ENCODE measurements at places on chromosomes 16 and 17.

GRCh38 chr16:24098896-24099295 is 157.2 kb upstream of the CACNG3 start:
- DNase-seq, result no peak

GRCh38 chr16:68361485-68361884 is 50.7 kb downstream of the PRMT7 start:
- DNase-seq, result no peak

GRCh38 chr17:34222722-34223497 is 32.2 kb upstream of the CCL2 start:
- DNase-seq, result no peak

DNA sequence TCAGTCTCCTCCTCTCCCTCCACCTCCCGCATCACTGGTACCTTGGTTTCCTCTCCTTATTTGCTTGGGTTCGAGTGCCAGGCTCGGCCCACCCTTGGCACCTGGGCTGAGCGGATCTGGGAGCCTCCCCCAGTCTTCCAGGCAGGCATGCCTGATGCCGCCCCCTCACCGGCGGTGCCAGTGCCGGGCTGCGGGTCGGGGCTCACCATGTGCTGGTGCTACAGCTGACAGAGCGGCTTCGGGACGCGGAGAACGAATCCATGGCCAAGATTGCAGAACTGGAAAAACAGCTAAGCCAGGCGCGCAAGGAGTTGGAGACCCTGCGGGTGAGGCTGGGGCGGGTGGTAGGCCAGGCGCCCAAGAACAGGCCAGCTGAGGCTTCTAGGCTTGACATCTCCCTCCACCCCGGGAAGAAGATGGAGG is 19.2 kb downstream of the FMNL1 start:
- DNase-seq, result no peak

DNA sequence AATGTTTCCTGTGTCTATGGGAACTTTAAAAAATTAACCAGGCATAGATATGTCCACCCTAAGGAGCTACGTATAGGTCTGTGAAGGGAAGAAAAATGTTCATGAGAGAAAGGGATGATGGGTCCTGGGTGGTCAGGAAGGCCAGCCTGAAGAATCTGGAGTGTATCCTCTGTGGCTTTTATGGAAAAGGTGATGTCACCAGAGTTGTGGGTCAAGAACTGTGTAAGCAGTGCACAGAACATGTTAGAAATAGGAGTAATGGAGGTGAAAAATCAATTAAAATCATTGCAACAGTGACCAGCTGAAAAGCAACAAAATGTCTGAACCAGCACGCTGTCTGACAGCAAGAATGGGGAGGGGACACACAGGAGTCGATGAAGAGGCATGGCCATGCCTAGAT is 68.5 kb downstream of the USP31 start:
- no peak for DNase-seq

GRCh38 chr16:66519482-66520373 is 30.2 kb downstream of the TK2 start:
- DNase-seq, result no peak

- DNase-seq, result peak; percentile 82
Measured at GRCh38 chr16:67150047-67150832, 558 bp downstream of the B3GNT9 start.

DNA sequence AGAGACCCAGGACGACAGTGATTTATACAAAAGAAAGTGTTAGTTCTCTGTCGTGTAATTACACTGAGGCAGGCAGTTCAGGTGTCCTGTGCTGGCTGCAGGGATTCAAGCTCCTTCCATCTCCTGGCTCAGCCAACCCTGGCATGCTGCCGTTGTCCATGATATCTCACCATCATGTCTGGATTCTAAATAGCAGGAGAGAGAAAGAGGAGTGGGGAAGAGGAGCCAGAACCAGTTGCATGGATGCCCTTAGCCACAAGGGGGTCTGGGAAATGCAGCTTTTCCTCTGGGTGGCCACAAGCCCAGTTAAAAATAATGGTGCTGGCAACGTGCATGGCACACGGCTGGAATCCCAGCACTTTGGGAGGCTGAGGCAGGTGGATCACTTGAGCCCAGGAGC is 9.7 kb downstream of the C16orf54 start:
- DNase-seq, result no peak

GRCh38 chr17:17570798-17571716 is 20.5 kb downstream of the PEMT start:
- DNase-seq, result no peak

DNA sequence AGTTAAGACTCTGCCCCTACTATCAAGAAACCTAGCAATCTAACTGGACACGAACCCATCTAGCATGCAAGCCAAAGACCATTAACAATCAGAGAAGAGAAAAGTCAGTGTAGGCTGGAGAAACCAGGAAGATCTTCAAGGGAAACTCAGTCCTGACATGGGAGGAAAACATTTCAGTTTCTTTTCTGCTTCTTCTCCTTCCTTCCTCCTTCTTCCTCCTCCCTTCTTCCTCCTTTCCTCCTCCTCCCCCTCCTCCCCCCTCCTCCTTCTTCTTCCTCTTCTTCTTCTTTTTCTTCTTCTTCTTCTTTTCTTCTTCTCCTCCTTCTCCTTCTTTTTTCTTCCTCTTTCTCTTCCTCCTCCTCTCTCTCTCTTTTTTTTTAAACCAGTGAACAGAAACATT is 29.6 kb upstream of the SHISA9 start:
- DNase-seq, result no peak

- peak; percentile 38 for DNase-seq
Measured at GRCh38 chr16:11742093-11742535, 543 bp downstream of the TXNDC11 start.

DNA sequence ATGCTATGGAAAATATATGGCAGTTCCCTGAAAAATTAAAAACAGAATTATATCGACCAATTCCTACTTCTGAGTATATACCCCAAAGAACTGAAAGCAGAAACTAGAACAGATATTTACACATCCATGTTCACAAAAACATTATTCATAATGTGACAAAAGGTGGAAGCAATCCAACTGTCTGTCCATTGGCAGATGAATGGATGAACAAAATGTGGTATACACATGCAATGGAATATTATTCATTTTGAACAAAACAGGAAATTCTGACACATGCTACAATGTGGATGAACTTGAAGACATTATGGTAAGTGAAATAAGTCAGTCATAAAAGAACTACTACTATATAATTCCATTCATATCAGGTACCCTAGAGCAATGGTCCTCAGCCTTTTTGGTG is 263.5 kb upstream of the AXIN2 start:
- no peak for DNase-seq

GRCh38 chr16:3861808-3862451 is 18.6 kb downstream of the CREBBP start:
- DNase-seq, result no peak

GRCh38 chr16:3874242-3874641 is 6.3 kb downstream of the CREBBP start:
- no peak for DNase-seq

DNA sequence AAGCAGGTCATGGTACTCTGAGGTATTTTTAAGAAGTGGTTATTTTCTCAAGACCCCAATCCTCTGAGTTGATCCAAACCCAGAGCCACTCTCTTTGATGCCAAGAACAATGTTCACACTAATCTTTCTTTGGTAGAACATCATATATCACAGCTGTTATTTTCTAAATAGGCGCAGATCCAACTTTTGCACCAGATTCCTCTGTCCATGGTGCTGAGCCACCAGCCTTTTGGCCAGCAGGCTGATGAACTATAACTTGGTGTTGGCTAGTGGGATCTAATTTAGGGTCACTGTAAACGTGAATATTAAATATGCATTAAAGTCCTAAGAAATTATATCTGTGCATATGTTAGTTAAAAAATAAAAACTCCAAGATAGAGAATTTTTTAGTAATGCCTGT is 7.0 kb upstream of the ZKSCAN2 start:
- DNase-seq, result peak; percentile 80

GRCh38 chr17:2853283-2854142 is 57.3 kb downstream of the RAP1GAP2 start:
- peak; percentile 59 for DNase-seq

- no peak for DNase-seq
Measured at GRCh38 chr16:89007371-89008249, 30.6 kb upstream of the CBFA2T3 start.

GRCh38 chr16:56672761-56673536 is 3.3 kb downstream of the MT1H start:
- no peak for DNase-seq

DNA sequence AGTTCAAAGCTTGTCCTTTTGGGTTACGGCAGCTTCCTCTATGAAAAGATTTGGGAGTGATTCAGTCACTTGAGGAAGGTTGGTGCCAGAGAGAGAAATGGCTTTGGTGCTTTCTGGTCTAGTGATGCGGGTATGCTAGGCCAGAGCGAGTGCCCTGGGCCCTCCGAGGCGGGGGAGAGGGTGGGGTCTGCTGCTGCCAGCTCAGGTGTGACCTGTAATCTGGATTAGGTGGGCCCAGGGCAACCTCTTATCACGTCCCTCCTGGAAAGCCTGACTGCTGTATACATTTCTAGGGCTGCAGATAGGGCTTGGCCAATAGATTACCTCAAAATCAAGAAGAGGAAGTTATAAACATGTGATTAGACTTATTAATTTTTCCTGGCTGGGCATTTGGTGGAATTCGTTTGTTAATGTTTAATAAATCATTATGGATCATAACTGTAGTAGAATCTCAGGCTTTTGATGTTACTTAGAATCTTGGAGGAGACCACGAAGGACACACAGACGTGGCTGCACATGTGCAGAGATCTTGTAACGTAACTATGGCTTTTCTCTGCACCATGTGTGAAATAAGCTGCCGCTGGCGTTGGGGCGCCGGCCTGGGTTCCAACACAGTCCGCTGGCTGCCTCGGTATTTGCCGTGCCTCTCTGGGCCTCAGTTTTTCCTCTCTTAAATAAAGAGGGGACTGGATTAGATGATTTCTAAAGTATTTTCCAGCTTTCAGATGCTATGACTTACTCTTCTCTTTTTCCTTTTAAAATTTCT is 1.2 kb downstream of the IRF8 start:
- no peak for DNase-seq

GRCh38 chr16:56532714-56533113 is 12.9 kb upstream of the BBS2 start:
- no peak for DNase-seq

DNA sequence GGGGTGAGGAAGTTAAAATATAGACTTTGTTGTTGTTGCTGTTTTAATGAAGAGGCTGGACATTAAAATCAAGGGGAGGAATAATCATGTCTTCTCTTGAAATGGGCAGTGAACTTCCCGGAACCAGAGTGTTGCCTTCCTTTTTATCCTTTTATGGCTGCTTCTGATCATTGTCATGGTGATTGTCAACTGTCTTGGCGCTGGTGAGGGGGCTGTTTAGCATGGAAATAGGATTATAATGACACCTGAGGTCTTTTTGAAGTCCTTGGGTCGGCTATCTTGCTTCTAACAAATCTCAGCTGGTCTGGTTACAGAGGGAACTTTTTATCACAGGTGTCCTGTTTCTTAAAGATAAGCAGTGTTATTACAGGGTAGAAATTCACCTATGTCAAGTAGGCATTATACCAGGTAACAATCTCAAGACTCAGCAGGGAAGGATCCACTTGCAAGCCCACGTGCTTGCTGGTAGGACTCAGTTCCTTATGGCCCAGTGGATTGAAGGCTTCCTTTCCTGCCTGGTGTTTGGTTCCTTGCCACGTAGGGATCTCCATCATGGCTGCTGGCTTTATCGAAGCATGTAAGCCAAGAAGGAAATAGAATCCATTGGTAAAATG is 349.3 kb downstream of the WWOX start:
- DNase-seq, result no peak

DNA sequence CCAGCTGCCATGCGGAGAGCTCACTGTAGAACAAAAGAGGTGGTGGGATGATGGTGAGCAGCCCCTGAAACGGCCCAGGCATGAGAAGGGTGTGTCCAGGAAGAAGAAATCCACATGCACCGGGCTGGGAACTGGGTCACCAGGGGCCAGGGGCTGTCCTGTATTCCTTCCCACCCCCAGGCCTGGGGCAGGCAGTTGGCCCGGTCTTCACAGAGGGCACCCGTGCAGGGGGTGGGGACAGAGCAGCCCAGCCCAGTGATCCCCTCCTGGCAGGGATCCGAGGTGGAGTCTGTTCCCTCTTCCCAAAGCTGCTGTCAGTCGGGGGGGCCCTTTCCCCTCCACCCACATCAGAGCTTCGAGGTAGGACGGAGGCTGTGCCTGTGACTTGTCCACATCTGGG is 9.2 kb downstream of the HS3ST6 start:
- DNase-seq, result no peak

DNA sequence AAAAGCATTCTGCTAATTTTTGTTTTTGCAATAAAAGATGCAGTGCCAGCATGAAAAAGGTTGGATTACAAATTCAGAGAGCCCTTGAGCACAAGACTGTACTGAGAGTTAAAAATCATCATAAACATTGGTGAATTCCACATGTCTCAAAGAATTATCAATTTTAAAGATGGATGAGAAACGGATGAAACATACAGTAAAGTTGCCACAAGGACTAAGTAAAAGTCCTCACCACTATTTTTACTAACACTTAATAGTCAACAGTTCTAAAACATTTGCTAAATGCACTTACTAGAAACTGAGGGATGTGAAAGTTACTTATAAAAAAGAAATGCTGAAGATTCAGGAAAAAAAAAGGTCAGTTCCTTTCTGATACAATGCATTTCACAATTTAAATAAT is 25.8 kb upstream of the NACA2 start:
- DNase-seq, result no peak

- no peak for DNase-seq
Measured at GRCh38 chr16:12350945-12351344, 374.4 kb downstream of the SNX29 start.

DNA sequence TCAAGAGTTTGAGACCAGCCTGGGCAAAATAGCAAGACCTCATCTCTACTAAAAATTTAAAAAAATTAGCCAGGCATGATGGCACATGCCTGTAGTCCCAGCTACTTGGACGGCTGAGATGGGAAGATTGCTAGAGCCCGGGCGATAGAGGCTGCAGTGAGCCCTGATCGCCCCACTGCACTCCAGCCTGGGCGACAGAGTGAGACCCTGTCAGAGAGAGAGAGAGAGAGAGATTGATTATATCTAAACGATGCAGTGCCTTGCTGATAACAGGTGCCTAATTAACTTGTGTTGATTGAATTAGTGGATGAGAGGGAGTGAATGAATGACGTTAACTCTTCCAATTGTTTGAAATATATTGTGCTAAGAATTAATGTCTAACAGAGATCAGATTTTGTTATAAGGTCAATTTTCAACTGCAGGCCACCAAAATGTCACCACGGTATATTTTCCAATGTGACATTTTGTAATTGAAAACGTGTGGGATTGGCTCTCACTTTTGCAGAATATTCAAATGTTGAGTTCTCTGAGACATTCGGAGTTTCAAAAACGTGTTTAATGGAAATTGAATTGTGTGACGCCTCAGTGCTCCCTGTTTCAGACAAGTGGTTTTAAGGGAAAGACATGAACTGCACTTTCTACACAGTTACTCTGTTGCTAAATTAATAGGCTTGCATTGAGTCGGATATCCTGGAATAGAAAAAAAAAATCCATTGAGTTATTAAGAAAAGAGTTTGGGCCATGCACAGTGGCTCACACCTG is 53.6 kb downstream of the ABAT start:
- no peak for DNase-seq

DNA sequence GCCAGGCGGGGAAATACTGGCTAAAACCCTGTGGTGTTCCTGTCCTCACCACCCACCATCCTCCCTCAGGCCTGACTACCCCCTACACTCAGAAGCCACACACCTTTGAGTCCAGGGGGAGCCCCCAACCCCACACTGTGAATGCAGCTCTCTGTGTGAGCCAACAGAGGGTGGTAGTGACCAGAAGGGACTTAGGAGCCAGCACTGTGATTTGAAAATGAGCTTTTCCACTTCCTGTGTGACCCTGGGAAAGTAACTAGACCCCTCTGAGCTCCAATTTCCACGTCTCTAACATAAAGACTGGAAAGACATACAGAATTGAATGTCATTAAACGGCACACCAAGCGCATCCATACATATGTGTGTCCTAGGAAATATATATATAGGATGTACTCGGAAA is 58.7 kb downstream of the SDK2 start:
- no peak for DNase-seq
